ENCODE measurements at places on chromosomes 5 and 9.

GRCh38 chr9:134158753-134159392 is 5.5 kb downstream of the RNU6ATAC start:
- DNase-seq, result no peak

- no peak for DNase-seq
These were observed 637 bp upstream of the SMC5 start for GRCh38 chr9:70257991-70258691.

DNA sequence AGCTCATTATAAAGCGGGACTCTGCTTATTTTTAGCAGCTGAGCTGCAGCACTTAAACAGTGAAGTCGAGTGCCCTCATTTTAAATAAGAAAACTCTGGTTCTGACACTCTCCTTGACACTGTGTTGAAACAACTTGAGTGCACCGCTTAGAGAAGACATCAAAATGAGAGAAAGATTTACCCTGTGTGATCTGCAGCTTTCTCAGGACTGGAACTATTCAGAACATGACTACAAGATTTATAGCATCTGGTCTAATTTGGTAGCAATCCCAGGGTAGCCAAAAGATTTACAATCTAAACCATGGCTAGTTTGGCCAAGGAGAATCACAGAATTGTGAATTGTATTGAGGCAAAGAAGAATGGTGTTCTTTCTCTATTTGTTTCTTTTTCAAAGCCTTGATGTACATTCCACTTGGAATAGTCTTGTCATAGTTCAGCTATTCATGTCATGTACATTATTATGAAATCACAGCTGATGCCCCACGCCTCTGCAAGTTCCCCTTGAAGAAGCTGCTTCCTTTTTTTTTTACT is 38.7 kb downstream of the PLEKHG4B start:
- DNase-seq, result no peak

DNA sequence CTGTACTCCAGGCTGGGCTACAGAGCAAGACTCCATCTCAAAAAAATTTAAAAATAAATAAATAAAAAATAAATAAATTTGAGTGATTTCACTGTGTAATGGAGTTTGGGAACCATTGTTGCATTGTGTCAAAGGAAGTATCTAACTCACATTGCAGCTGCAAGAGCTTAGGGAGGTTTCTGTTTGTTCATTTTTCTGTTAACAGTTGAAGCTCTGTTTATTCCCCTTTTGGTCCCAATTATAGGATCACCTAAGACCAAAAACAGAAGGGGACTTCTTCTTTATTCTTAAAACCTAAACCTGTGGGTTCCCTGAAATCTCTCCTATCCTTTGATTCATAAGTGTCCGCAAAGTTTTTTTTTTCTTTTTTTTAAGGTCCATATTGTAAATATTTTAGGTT is 28.6 kb upstream of the PCAT7 start:
- DNase-seq, result no peak

Data from HS-27A (cell line).